Activated CD4-positive, alpha-beta T cell treated with anti-CD3 and anti-CD28 coated beads, Interleukin-2, amount 10 ng/mL, durations not matched to agents 7 days and 5 days (primary cell): ENCODE measurements at places on chromosomes 4 and X. TPM values are rescaled to one million over a fixed set of nuclear protein-coding genes. Genes with fewer than 3 reads are reported as not detected.

GRCh38 chr4:147772056-147772455 is 40.2 kb downstream of the ARHGAP10 start:
- no peak for DNase-seq

DNA sequence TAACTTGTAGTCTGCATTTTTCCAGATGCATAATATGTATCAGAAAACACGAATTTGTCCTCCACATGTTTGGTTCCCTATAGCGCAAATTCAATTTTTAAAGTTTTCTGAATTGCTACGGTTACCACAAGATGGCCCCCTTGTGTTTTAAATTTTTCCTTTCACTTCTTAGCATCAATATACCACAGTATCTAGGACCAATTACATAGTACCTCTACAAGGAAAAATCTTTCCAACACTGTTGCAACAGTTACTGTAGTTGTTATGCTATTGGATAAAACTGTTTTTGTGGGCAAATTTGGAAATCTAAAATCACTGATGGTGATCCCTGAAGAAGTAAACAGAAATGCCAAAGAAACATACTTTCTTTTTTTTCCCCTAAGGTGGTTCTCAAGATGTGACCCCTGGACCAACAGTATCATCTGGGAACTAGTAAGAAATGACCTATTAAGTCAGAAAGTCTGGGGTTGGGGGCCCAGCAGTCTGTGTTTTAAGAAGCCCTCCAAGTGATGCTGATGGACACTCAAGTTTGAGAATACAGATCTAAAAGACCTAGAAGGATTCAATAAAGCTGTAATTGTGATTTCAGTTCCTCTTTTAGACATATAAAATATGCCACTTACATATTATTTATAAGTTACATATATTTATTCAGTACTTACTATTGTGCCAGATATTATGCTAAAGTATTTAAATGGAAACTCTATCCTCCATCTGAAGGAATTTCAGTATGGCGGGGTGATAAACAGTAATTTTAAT is 3.1 kb downstream of the ZGRF1 start:
- peak; percentile 18 for DNase-seq

GRCh38 chr4:140188975-140189374 is 35.0 kb upstream of the MAML3 start:
- DNase-seq: no peak

CRMP1 gene
- total RNA-seq: 0.12 TPM
